Endothelial cell of umbilical vein (primary cell): ENCODE measurements at places on chromosomes 5 and 9. TPM values are rescaled to one million over a fixed set of nuclear protein-coding genes. Genes with fewer than 3 reads are reported as not detected.
A peak's percentile ranks its signal among the peaks of the same experiment; 100 is the strongest.

Gene CCL28
- polyA plus RNA-seq, result 1.2 and 1.4 TPM in 2 replicates

Gene CYLC2
- polyA plus RNA-seq, result not detected in 2 replicates

Gene PCDHA4
- 0.14 and 0.26 TPM in 2 replicates for polyA plus RNA-seq

Gene TAF11L10
- not detected in 2 replicates for polyA plus RNA-seq

Gene IFNA21
- not detected in 2 replicates for polyA plus RNA-seq

Gene BSPRY
- not detected in 2 replicates for polyA plus RNA-seq

Gene CDHR2
- not detected in 2 replicates for polyA plus RNA-seq

Gene LOX
- polyA plus RNA-seq, result 39.0 and 43.5 TPM in 2 replicates

Gene ZNF879
- 1.2 and 2.4 TPM in 2 replicates for polyA plus RNA-seq

Gene APBA1
- polyA plus RNA-seq, result 5.0 and 6.1 TPM in 2 replicates

- H3K27me3 ChIP-seq, result no peaks in the 10 kb centered on the region
- no peak overlapping the region for H3K27ac ChIP-seq
- peak; percentile 75 for DNase-seq
- peaks cover 4% of the 10 kb centered on the region for H3K4me1 ChIP-seq
- no peak overlapping the region for H3K4me3 ChIP-seq
These were observed 41.7 kb downstream of the ACTL7B start for GRCh38 chr9:108813951-108814601.

DNA sequence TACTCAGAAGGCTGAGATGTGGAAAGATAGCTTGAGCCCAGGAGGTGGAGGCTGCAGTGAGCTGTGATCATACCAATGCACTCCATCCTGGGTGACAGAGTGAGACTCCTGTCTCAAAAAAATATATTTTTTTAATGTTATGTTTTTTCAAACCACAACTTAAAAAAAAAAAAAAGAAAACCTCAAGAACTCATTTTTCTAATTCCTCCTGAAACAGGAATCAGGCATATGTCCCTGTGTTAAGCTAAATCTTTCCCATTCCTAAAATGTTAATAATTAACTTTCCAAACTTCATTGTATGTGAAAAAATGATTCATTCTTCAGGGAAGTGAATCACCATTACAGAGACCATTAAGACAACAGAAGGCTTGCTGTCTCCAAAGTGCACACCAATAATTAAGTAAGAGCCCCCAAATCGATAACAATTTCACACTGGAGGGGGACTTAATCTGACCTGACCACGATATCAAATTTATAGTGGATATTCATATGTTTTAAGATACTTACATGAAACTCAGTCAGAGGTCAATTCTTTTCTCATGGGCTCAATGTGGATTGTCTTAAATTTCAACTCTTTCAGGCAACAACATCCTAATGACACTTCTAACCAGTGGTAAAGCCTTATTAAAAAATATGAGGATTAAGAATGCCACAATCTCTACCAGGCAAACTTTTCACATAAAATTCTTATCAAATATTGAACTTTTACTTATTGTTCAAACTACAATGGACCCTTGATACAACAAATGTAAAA lies 5.2 kb downstream of the CEMIP2 start:
- H3K36me3 ChIP-seq, result no peaks in the 10 kb centered on the region
- peak overlapping the region; percentile 71 for H3K27ac ChIP-seq
- H3K4me3 ChIP-seq, result peak overlapping the region; percentile 22
- peaks cover 51% of the 10 kb centered on the region for H3K4me1 ChIP-seq
- H3K27me3 ChIP-seq, result no peaks in the 10 kb centered on the region

GRCh38 chr9:18185196-18185595 lies 288.8 kb upstream of the ADAMTSL1 start:
- no peaks in the 10 kb centered on the region for H3K27me3 ChIP-seq
- no peaks in the 10 kb centered on the region for H3K4me1 ChIP-seq
- no peaks in the 10 kb centered on the region for H3K36me3 ChIP-seq
- no peak overlapping the region for H3K27ac ChIP-seq
- H3K4me3 ChIP-seq, result no peak overlapping the region
- no peak for DNase-seq

DNA sequence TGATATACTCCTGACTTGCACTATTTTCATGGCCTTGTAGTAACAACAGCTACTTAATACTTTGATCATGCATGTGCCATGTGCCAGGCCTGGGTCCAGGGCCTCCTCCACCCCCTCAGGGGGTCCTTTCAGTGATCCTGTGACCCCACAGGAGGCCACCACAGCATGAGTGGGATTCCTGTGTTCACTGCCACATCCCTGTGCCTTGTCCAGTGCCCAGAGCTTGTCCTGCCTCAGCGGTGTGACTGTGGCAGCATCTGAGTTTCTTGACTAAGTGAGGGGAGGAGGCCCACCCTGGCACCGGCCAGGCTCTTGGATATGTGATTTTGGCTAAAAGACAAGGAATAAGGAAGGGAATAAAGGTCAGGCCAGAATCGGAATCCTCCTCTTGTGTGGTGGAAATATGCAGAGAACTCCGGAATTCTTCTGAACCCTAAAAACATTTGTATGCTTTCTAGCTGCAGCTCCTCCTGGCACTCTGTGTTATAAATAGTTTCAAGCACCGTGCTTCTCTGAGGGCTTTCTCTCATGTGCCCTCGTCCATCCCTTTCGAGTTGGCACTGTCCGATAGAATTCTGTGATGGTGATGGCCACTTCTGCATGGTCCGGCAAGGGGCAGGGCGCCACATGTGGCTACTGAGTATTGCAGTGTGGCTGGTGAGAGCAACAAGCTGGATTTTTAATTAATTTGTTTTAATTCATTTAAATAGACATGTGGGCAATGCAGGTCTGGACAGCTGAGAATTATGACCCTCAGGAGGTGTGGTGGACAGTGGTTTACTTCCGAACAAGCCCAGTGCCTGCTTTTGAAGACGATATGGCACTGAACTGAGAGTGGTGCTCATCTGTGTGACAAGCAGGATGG lies 31.8 kb downstream of the TENT4A start:
- H3K27ac ChIP-seq, result no peak overlapping the region
- no peak overlapping the region for H3K4me3 ChIP-seq
- no peaks in the 10 kb centered on the region for H3K27me3 ChIP-seq
- H3K4me1 ChIP-seq, result no peaks in the 10 kb centered on the region

GRCh38 chr9:4680173-4680525 lies 780 bp downstream of the CDC37L1 start:
- DNase-seq, result peak; percentile 58
- peaks cover 6% of the 10 kb centered on the region for H3K4me1 ChIP-seq
- no peaks in the 10 kb centered on the region for H3K36me3 ChIP-seq
- H3K4me3 ChIP-seq, result peak overlapping the region; percentile 69

GRCh38 chr5:141039061-141039460 lies 12.1 kb upstream of the PCDHB1 start:
- H3K36me3 ChIP-seq, result no peaks in the 10 kb centered on the region
- no peak overlapping the region for H3K27ac ChIP-seq
- H3K4me1 ChIP-seq, result no peaks in the 10 kb centered on the region
- H3K4me3 ChIP-seq, result no peak overlapping the region
- no peaks in the 10 kb centered on the region for H3K27me3 ChIP-seq

- no peak overlapping the region for H3K4me3 ChIP-seq
- peaks cover 6% of the 10 kb centered on the region for H3K4me1 ChIP-seq
- H3K36me3 ChIP-seq, result no peaks in the 10 kb centered on the region
- DNase-seq, result no peak
- no peaks in the 10 kb centered on the region for H3K27me3 ChIP-seq
- no peak overlapping the region for H3K27ac ChIP-seq
These were observed 5.7 kb downstream of the NIPSNAP3B start for GRCh38 chr9:104769655-104770054.

DNA sequence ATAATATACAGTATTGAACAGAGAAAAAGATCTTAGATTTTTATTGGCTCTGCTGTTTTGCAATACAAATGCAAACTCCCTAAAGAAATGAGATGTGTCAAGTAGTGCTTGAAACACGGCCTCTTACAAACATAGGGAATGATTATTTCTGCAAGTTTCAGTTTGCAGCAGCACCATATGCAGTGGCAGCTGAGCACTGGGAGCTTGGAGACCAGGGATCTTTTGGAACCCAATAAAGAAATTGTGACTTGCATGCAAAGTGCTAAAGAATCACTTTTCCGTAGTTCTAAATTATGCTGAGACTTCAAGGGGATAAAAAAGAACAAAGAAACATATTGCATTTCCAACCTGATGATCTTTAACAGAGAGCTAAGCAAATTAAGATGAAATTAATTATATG lies 674.6 kb upstream of the ZNF608 start:
- H3K36me3 ChIP-seq, result no peaks in the 10 kb centered on the region
- no peaks in the 10 kb centered on the region for H3K4me1 ChIP-seq
- H3K27ac ChIP-seq, result no peak overlapping the region

GRCh38 chr5:124847907-124848306 lies 101.5 kb upstream of the ZNF608 start:
- H3K36me3 ChIP-seq, result no peaks in the 10 kb centered on the region
- H3K27ac ChIP-seq, result no peak overlapping the region
- no peak overlapping the region for H3K4me3 ChIP-seq

GRCh38 chr9:135792268-135793128 lies 90.5 kb downstream of the KCNT1 start:
- no peaks in the 10 kb centered on the region for H3K4me1 ChIP-seq
- no peak for DNase-seq
- H3K4me3 ChIP-seq, result no peak overlapping the region

DNA sequence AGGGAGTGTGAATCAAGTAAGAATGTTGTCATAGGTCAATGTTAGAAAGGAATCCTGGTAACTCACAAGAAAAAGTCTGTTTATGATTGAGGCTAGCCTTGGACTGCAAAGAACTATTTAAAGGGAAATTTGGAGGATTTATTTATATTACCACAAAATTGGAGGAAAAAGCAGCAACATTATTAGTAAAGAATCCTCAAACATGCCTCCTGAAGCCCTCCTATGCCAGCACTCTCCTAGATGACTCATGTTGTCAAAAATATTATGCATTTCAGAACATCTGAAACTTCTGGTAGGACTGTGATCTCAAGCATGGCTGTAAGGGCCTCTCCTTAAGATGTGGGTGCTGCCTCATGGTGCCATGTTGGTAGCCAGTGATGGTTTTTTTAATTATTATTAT lies 628.5 kb downstream of the CHSY3 start:
- H3K27me3 ChIP-seq, result no peaks in the 10 kb centered on the region
- H3K27ac ChIP-seq, result no peak overlapping the region

DNA sequence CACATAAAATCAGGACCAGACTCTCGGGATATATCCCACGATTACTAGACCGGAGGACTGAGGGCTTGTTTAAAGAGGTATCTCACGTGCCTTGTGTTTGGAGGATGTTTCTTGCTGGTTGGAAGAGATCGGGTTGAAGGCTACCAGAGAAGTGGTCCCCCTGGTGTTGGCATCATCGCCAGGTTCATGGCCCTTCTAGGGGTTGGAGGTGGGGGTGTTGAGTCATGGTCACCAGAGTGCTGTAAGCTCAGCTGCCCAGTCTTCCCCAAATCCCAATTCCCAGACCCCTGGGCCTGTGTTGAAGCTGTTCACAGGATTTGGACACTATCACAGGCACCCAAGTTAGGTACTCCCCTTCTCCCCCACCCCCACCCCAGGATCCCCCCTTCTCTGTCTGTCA lies 29.1 kb upstream of the PRDM12 start:
- H3K27me3 ChIP-seq, result no peaks in the 10 kb centered on the region
- no peak for DNase-seq
- H3K36me3 ChIP-seq, result peaks cover 4% of the 10 kb centered on the region

DNA sequence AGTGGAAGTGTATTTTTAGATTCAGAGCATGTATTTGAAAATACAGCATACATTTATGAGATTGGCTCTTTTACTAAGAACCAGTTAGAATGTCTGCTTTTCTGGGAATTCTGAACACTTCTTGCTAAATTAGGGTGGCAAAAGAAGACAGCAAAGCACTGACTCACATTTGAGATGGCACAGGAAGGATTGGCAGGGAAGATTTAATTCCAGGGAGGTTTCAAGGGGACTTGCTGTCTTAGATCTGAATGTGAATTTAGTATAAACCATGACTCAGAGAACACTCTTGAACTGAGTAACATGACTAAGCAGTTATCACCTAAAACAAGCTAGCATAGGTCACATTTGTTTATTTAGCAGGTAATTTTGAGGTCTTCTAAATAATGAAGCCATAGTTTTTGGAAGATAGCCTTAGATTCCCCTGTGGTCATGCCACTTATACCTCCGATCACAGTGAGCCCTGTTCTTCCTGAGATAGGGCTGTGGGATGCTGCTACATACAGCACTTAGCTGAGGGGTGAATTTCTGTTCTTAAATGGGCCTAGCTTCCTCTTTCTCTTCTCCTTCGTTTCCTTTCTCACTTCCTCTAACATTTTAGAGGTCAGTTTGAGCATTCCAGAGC lies 173.8 kb downstream of the PCSK1 start:
- H3K4me3 ChIP-seq, result no peak overlapping the region
- H3K36me3 ChIP-seq, result no peaks in the 10 kb centered on the region
- peak overlapping the region; percentile 68 for H3K27ac ChIP-seq
- H3K4me1 ChIP-seq, result peaks cover 44% of the 10 kb centered on the region
- DNase-seq, result peak; percentile 75

DNA sequence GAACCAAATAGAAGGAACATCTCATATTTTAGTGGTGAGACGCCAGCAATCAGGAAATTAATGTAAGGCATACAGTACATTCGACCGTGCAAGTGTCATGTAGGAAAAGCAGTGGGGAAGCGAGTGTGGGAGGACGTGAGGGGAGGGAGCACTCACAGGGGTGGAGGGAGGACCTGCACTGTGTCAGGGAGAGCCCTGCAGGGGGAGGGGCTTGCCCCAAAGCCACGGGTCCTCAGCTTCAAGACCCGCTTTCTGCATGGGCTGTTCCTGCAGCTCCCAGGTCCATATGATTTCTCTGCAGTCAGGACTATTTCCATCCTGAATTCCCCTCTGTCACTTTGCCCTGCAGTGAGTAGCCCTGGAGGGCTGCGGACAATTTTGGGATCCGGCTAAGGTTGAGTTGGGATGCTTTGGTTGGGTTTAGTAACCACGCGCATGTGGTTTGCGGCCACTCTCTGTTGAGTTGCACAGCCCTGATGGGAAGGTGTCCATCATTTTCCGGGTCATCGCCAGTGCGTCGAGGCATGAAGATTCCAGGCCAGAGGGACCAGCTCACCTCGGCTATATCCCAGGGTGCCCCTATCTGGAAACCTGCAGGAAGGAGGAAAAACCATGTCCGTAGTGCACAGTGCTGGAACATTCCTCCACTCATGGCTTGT lies 61.9 kb downstream of the IRX1 start:
- H3K27ac ChIP-seq, result no peak overlapping the region
- no peaks in the 10 kb centered on the region for H3K36me3 ChIP-seq
- H3K4me3 ChIP-seq, result no peak overlapping the region
- no peaks in the 10 kb centered on the region for H3K27me3 ChIP-seq
- DNase-seq, result no peak
- H3K4me1 ChIP-seq, result no peaks in the 10 kb centered on the region

DNA sequence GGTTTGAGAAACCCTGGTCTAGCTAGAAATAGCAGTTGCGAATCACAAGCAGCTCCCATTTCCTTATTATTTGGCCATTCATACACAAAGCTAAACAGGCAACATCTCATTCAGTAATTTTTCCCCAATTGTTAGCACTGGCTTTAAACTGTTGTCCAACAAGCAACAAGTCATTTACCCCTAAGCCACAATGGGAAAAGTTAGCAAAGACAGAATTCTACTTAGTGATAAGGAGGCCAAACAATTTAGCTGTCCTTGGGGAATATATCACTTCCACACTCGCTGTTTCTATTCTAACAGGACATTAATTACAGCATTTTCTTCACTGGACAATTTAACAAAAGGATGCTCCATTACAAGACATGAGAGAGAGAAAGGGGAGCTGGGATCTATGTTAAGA lies 2.8 kb downstream of the MYO10 start:
- no peaks in the 10 kb centered on the region for H3K27me3 ChIP-seq
- H3K27ac ChIP-seq, result peak overlapping the region; percentile 37
- H3K4me3 ChIP-seq, result peak overlapping the region; percentile 83
- peak; percentile 32 for DNase-seq

- peaks cover 48% of the 10 kb centered on the region for H3K27me3 ChIP-seq
- H3K36me3 ChIP-seq, result no peaks in the 10 kb centered on the region
- H3K4me3 ChIP-seq, result no peak within 1 kb of the TSS
- no peak for DNase-seq
These were observed at the start of gene PCDHGB1 for GRCh38 chr5:141349917-141350619. Gene PCDHGB1, plus strand, starts transcription at chr5:141350099. Its CDS starts 162 bp downstream, at chr5:141350261.
